IMR-90 (cell line): ENCODE measurements at places on chromosomes 3 and 15. TPM values are rescaled to one million over a fixed set of nuclear protein-coding genes. Genes with fewer than 3 reads are reported as not detected.

- DNase-seq: no peak
These were observed 37.8 kb upstream of the MUC4 start for GRCh38 chr3:195849322-195850074.

The SNTN gene
- not detected in 2 replicates for total RNA-seq

DNA sequence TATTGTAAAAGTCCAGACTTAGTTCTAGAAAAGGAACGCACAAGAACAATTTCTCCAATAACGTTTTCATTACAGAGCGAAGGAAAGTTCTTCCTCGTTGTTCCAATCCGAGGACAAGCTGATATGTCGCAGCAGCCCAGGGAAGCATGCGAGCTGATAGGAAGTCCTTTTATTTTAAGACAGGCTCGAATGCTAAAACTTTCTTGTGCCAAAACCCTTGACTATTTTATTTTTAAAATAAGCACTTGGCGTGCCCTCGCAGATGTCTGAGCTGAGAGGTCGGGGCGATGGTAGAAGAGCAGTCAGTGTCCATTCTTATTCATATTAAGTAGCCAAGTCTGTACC lies 433 bp upstream of the MITF start:
- no peak for DNase-seq

The ZCWPW2 gene
- 0.18 and 0.56 TPM in 2 replicates for total RNA-seq

- no peak for DNase-seq
These were observed 48.9 kb downstream of the GLDN start for GRCh38 chr15:51390241-51390965.
